ENCODE measurements at places on chromosomes 5 and 9.

DNA sequence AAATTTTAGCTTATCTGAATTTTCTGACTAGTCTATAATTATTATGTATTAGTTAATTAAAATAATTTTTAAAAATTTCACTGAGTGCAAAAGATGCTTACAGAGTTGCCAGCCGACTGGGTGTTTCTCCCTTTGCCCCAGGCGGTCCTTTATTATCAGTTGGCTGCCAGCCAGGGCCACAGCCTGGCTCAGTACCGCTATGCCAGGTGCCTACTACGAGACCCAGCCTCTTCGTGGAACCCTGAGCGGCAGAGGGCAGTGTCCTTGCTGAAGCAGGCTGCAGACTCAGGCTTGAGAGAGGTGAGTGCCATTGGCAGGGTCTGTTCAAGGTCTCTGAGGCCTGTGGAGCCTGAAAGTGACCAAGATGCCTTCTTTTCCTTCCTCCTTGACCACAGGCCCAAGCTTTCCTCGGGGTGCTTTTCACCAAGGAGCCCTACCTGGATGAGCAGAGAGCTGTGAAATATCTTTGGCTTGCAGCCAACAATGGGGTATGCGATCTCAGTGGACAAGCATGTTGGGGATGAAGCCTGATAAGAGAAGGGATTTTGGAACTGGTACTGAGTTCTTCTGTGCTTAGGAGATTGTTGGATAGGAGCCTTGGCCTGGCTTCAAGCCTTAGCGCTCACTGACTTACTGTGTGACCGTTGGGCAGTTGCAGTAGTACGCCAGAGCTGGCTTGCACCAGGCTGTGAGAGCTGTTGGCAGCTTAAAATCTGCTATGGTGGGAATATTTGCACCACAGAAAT, 10.6 kb downstream of the DELE1 start:
- DNase-seq = no peak

DNA sequence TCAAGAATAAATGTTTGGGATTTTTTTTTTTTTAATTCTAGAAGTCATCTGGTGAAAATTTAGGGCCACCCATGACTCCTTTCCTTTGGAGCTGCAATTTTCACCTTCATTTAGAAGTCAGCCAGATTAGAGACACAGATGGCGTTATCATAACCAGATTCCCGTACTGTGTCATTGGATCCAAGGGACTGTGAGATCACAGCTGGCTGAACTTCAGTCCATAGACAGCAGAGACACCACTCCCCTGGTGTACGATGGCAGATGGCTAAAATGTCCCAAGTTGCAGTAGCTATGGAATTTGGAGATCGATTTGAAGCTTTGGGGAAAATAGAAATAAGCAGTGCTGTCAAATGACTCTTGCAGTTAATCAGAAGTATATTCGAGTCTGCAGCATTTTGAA, 216.3 kb downstream of the RFK start:
- no peak for DNase-seq

GRCh38 chr5:34653708-34654107, 2.4 kb upstream of the RAI14 start:
- DNase-seq = no peak

GRCh38 chr9:129383561-129384490, 205.8 kb upstream of the IER5L start:
- DNase-seq = peak; percentile 51

GRCh38 chr9:82567953-82568352, 495.0 kb downstream of the RASEF start:
- DNase-seq = no peak

DNA sequence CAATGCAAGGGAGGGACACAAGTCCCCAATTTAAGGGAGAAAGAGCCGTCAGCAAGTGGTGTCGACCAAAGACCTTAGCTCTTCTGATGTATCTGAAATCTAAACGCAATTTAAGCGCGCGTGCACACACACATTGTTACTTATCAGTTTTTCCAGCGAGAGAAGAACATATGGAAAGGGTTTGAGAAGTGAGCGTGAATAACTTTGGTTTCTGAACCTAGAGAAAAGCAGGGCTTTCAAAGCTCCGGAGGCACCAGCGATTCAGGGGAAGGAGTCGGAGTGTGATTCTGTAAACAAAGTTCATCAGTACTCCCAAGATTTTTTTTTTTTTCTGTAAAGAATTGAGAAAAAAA, 191.8 kb downstream of the MEF2C start:
- no peak for DNase-seq

DNA sequence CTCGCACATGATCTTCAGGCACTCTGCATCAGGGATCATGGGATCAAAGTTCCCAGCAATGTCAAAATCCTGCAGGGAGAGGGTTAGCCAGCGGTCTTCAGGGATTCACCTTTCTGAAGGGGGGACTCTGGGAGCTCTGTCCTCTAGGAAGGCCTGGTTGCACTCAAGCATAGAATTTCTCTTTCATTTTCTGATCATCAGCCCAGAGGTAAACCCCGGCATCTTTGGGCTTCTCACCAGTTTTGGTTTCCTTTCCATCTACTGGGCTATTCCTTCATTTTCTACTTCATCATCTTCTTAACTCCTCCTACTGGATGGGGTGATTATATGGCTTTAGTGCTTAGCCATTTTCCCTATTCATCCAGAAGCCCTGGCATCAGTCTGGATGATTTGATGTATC, 4.6 kb upstream of the DND1 start:
- DNase-seq = no peak

Measured in effector memory CD4-positive, alpha-beta T cell (primary cell).